Bronchial smooth muscle cell (primary cell): ENCODE measurements at places on chromosomes 2 and 18. TPM values are rescaled to one million over a fixed set of nuclear protein-coding genes. Genes with fewer than 3 reads are reported as not detected.

CKAP2L gene
- total RNA-seq: 0.17 and 1.3 TPM in 2 replicates

LINC00305 gene
- not detected in 2 replicates for total RNA-seq

KIF5C gene
- 0.16 and 0.26 TPM in 2 replicates for total RNA-seq

CASP10 gene
- total RNA-seq: 4.7 and 4.8 TPM in 2 replicates

DSEL gene
- total RNA-seq: 35.7 and 74.9 TPM in 2 replicates

LRRC30 gene
- total RNA-seq: not detected in 2 replicates

CXCR4 gene
- total RNA-seq: under 0.01 and 0.09 TPM in 2 replicates

TEX51 gene
- not detected in 2 replicates for total RNA-seq

IL18R1 gene
- 1.0 and 1.3 TPM in 2 replicates for total RNA-seq

TEX44 gene
- total RNA-seq: not detected in 2 replicates

CCDC121 gene
- 1.7 and 3.0 TPM in 2 replicates for total RNA-seq

CAPN14 gene
- total RNA-seq: 0.16 and 0.17 TPM in 2 replicates

ACVR1C gene
- total RNA-seq: 0.16 and 0.43 TPM in 2 replicates

CIDEA gene
- 0.63 TPM in 1 of 2 replicates, not detected in the other for total RNA-seq

CD8B2 gene
- total RNA-seq: not detected in 2 replicates

RAB17 gene
- 0.17 and 0.47 TPM in 2 replicates for total RNA-seq

GPR155 gene
- total RNA-seq: 1.2 and 1.7 TPM in 2 replicates

RESP18 gene
- not detected in 2 replicates for total RNA-seq

SRD5A2 gene
- total RNA-seq: not detected in 2 replicates

INHA gene
- total RNA-seq: 0.26 and 0.32 TPM in 2 replicates

NYAP2 gene
- not detected in 2 replicates for total RNA-seq

LNPK gene
- total RNA-seq: 16.7 and 17.3 TPM in 2 replicates

SULT1C2 gene
- total RNA-seq: under 0.01 and 1.1 TPM in 2 replicates

ALPP gene
- not detected in 2 replicates for total RNA-seq

EIPR1 gene
- total RNA-seq: 22.6 and 25.2 TPM in 2 replicates

MC4R gene
- total RNA-seq: not detected in 2 replicates

FNDC4 gene
- 15.2 and 19.4 TPM in 2 replicates for total RNA-seq

DSG1 gene
- total RNA-seq: not detected in 2 replicates

LRATD1 gene
- under 0.01 TPM in 1 of 2 replicates, not detected in the other for total RNA-seq

REEP1 gene
- under 0.01 TPM in 1 of 2 replicates, not detected in the other for total RNA-seq

MYO3B gene
- total RNA-seq: 0.09 and 0.16 TPM in 2 replicates

TRIM43 gene
- not detected in 2 replicates for total RNA-seq

ALK gene
- under 0.01 and 0.16 TPM in 2 replicates for total RNA-seq

KCNJ3 gene
- not detected in 2 replicates for total RNA-seq

OTX1 gene
- total RNA-seq: under 0.01 and 0.32 TPM in 2 replicates

FKBP1B gene
- 10.3 and 16.1 TPM in 2 replicates for total RNA-seq

CCDC178 gene
- 0.16 and 0.94 TPM in 2 replicates for total RNA-seq

CROCC2 gene
- total RNA-seq: 0.26 and 0.63 TPM in 2 replicates

UGT1A3 gene
- not detected in 2 replicates for total RNA-seq

ARHGAP15 gene
- not detected in 2 replicates for total RNA-seq

DUSP2 gene
- 0.94 and 1.1 TPM in 2 replicates for total RNA-seq

CARF gene
- 5.4 and 6.1 TPM in 2 replicates for total RNA-seq

ATP5MC3 gene
- 72.4 and 99.9 TPM in 2 replicates for total RNA-seq
